MM.1S (cell line): ENCODE measurements at places on chromosomes 7 and 10.

DNA sequence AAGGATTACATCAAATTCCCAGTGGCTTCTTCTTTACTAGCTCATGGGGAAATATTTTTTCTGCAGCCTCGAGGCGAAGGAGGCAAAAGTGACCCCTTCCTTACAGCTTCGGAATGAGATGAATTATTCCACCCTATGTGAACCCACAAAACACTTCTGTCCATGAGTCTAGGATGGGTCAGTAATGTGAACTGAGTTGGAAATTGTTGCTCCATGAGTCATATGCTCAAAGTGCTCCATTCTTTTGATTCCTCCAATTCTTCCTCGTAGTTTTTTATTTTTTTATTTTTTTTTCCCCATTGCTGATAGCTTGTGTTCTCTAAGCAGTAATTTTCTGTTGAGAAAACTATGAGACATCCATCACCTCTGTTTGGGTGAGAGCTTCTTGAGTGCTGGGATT lies 31.7 kb upstream of the FAM204A start:
- H3K27ac ChIP-seq = no peak overlapping the region
- no peak for DNase-seq
- H3K36me3 ChIP-seq = no peaks in the 10 kb centered on the region
- H3K27me3 ChIP-seq = no peaks in the 10 kb centered on the region
- no peak overlapping the region for H3K4me3 ChIP-seq
- H3K4me1 ChIP-seq = no peaks in the 10 kb centered on the region

DNA sequence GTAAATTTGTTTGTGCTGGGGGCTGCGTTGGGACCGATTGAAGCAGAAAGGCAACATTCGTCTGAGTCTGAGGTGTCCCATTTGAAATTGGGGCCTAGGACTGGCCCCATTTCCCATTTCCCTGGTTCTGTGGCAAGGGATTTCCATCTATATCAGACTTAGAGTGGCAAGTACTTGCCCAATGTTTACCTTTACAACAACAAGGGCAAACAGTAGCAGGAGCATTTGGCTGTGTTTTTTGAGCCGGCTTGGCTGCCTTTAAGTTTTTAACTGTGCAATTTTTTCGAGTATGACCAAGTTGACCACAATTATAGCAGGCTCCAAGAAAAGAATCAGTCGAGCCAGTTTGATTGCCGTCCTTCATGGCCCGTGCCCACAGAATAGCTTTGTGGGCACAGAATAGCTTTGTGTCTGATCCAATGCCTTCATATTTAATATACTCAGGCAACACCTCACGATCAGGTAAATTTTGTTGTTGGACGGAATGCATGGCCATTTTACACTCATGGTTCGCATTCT lies 4.7 kb upstream of the CYP17A1 start:
- no peak overlapping the region for H3K27ac ChIP-seq
- H3K4me3 ChIP-seq = no peak overlapping the region
- no peaks in the 10 kb centered on the region for H3K4me1 ChIP-seq
- DNase-seq = no peak
- no peaks in the 10 kb centered on the region for H3K36me3 ChIP-seq

DNA sequence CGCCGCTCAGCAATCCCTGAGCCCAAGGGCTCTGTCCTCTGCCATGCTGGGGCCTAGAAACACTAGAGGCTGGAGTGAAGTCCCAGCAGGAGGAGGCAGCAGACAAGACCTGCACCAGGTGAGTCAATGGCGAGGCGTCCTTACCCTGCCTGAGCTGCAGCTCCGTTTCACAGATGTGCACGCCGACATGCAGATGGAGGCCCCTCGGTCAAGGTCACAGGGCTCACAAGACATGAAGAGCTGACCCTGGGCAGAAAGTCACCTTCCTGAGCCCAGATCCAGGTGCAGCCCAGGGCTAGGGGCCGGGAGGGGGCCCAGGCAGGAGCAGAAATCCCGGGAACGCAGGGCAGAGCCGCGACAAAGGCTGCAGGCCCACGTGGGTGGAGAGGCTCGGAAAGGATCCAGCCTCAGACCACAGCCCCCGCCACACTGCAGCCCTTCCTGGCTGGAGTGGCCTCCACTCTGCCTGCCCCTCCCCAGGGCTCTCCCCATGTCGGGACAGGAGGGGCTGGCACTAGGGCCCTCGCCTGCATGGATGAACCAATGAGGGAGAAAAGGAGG lies 23.8 kb downstream of the PDGFA start:
- no peaks in the 10 kb centered on the region for H3K27me3 ChIP-seq
- H3K4me1 ChIP-seq = no peaks in the 10 kb centered on the region
- no peak overlapping the region for H3K27ac ChIP-seq
- H3K36me3 ChIP-seq = no peaks in the 10 kb centered on the region

DNA sequence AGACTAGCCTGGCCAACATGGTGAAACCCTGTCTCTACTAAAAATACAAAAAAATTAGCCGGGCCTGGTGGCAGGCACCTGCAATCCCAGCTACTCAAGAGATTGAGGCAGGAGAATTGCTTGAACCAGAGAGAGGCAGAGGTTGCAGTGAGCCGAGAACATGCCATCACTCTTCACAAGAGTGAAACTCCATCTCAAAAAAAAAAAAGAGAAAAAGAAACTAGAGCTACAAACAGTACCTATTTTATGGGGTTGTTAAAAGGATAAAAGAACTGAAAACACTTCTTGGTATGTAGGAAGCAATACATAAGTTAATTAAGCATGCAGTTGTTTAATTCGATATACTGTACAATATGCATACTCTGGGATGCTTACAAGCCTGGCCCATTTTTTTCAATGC lies 216.9 kb downstream of the SORCS1 start:
- no peak for DNase-seq
- H3K4me3 ChIP-seq = no peak overlapping the region
- H3K27me3 ChIP-seq = no peaks in the 10 kb centered on the region
- no peaks in the 10 kb centered on the region for H3K36me3 ChIP-seq
- no peak overlapping the region for H3K27ac ChIP-seq
- no peaks in the 10 kb centered on the region for H3K4me1 ChIP-seq

GRCh38 chr7:122556219-122556618 lies 142.7 kb downstream of the RNF133 start:
- H3K36me3 ChIP-seq = no peaks in the 10 kb centered on the region
- H3K27ac ChIP-seq = no peak overlapping the region
- H3K4me1 ChIP-seq = no peaks in the 10 kb centered on the region
- no peak overlapping the region for H3K4me3 ChIP-seq
- H3K27me3 ChIP-seq = no peaks in the 10 kb centered on the region
- no peak for DNase-seq

DNA sequence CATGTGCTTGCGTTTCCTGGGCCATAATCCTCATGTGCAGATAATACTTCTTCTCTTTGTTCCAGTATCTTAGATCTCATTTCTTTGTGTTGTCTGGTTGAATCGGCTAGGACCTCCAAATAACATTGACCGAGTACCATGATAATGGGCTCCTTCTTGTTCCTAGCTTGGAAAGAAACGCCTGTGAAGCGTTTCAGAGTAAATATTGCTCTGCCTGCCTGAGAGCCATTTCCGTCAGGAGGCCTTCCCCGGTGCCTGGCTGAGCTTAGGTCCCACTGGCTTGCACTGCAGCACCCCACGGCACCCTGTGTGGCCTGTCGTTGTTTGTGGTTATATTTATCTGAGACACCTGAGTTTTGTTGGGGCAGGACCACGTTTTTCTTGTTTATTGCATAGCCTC lies 17.7 kb downstream of the FOXK1 start:
- DNase-seq = no peak
- H3K27me3 ChIP-seq = no peaks in the 10 kb centered on the region
- H3K4me3 ChIP-seq = no peak overlapping the region
- no peaks in the 10 kb centered on the region for H3K4me1 ChIP-seq
- H3K36me3 ChIP-seq = no peaks in the 10 kb centered on the region

GRCh38 chr7:23468526-23469149 lies 1.7 kb downstream of the IGF2BP3 start:
- no peak overlapping the region for H3K27ac ChIP-seq
- peak overlapping the region; percentile 55 for H3K4me3 ChIP-seq
- peaks cover 6% of the 10 kb centered on the region; the same call in 1 of the 2 replicates for H3K4me1 ChIP-seq
- no peak for DNase-seq

GRCh38 chr10:114957673-114958072 lies 19.7 kb downstream of the TRUB1 start:
- H3K4me3 ChIP-seq = no peak overlapping the region
- H3K36me3 ChIP-seq = no peaks in the 10 kb centered on the region
- H3K27ac ChIP-seq = no peak overlapping the region
- DNase-seq = no peak
- peaks cover 12% of the 10 kb centered on the region for H3K4me1 ChIP-seq

GRCh38 chr7:108248418-108248817 lies 118.3 kb upstream of the LAMB4 start:
- H3K4me1 ChIP-seq = peaks cover 10% of the 10 kb centered on the region; the same call in 1 of the 2 replicates
- no peak for DNase-seq
- no peak overlapping the region for H3K27ac ChIP-seq
- no peaks in the 10 kb centered on the region for H3K36me3 ChIP-seq

DNA sequence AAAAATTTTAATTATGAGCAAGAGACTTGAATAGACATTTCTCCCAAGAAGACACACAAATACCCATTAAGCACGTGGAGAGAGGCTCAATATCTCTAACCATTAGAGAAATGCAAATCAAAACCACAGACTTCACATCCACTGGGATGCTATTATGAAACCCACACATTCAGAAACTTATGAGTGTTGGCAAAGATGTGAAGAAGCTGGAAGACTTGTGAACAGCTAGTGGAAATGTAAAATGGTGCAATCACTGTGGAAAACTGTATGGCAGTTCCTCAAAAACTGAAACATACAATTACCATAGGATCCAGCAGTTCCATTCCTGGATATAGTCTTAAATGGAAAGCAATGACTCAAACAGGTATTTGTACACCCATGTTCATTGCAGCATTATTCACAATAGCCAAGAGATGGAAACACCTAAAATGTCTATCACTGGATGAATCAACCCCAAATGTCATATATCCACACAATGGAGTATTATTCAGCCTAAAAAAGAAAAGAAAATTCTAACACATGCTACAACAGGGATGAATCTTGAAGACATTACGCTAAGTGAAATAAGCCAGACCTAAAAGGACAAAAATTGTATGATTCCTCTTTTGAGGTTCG lies 53.5 kb upstream of the FRMD4A start:
- no peaks in the 10 kb centered on the region for H3K36me3 ChIP-seq
- peak overlapping the region; percentile 26; the same call in 1 of the 2 replicates for H3K27ac ChIP-seq
- no peak for DNase-seq
- H3K27me3 ChIP-seq = no peaks in the 10 kb centered on the region
- peaks cover 46% of the 10 kb centered on the region for H3K4me1 ChIP-seq
- H3K4me3 ChIP-seq = no peak overlapping the region

- H3K36me3 ChIP-seq = no peaks in the 10 kb centered on the region
- no peak overlapping the region for H3K27ac ChIP-seq
- H3K4me3 ChIP-seq = no peak overlapping the region
- H3K4me1 ChIP-seq = no peaks in the 10 kb centered on the region
- H3K27me3 ChIP-seq = no peaks in the 10 kb centered on the region; the same call in 1 of the 2 replicates
Measured at GRCh38 chr10:125687507-125688185, 4.7 kb upstream of the TEX36 start.

DNA sequence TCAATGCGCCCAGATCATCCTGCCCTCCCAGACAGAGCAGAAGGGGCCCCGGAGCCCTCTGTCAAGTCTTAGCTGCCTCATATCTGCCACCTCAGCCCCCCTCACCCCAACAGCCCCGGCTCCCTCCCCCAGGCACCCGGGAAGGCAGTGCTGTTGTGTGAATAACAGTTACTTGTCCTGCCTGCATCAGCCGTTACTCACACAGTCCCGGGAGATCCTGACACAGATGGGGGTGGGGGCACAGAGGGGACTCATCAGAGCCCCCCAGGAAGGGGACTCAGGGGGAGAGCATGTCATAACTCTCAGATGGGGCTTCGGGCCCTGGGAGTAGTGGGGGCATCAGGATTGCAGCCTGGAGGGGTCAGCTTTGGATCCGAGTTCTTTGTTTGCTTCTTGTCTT lies 12.4 kb upstream of the SERPINE1 start:
- H3K27ac ChIP-seq = no peak overlapping the region
- no peak overlapping the region for H3K4me3 ChIP-seq
- DNase-seq = no peak
- H3K36me3 ChIP-seq = no peaks in the 10 kb centered on the region
- H3K27me3 ChIP-seq = peaks cover 79% of the 10 kb centered on the region

- no peaks in the 10 kb centered on the region for H3K27me3 ChIP-seq
- H3K36me3 ChIP-seq = no peaks in the 10 kb centered on the region
- DNase-seq = no peak
- H3K27ac ChIP-seq = no peak overlapping the region
- H3K4me1 ChIP-seq = no peaks in the 10 kb centered on the region
Measured at GRCh38 chr10:102581981-102582580, 62.2 kb upstream of the TRIM8 start.

DNA sequence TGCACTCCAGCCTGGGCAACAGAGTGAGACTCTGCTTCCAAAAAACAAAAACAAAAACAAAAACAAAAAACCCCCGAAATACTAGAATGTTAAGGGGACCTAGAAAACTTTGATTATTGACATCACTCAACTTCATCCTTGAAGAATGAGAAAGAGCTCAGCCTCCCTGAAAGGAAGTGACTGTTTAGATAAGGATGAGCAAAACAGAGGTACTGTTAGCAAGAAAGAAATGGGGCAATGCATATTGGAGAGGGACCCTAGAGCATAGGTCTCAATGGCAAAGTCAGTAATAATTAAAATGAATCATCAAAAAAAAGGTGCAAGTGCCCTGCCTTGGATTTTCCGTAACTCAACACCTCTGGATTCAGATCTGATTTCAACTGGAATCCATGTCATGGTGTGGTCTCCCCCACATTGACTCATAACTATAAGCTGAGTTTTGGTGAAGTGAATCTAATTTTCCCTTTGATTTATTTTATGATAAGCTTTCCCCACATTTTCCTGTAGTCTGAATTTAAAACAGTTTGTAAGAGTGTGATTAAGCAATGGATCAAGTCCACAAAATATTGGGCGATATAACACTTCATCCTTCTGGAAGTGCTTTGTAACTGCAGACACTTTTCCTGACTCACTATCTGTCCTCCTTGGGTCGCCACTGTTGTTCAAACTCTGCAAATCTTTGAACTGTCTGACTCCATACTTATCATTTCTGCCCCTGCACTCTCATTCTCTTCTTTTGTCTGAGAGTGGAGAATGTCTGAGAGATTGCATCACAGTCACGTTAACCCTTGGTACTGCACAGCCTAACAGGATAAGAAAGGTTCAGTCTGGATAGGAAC lies 224.8 kb upstream of the LYZL1 start:
- H3K4me1 ChIP-seq = no peaks in the 10 kb centered on the region
- no peaks in the 10 kb centered on the region for H3K27me3 ChIP-seq
- no peak overlapping the region for H3K4me3 ChIP-seq
- H3K27ac ChIP-seq = no peak overlapping the region

- DNase-seq = no peak
- no peaks in the 10 kb centered on the region; the same call in 1 of the 2 replicates for H3K4me1 ChIP-seq
- no peaks in the 10 kb centered on the region for H3K36me3 ChIP-seq
Measured at GRCh38 chr10:93390306-93391090, 91.6 kb downstream of the MYOF start.

GRCh38 chr7:89554209-89554608 lies 600.1 kb upstream of the STEAP1 start:
- H3K4me1 ChIP-seq = no peaks in the 10 kb centered on the region
- H3K27me3 ChIP-seq = no peaks in the 10 kb centered on the region
- no peak for DNase-seq

GRCh38 chr7:133353775-133354174 lies 100.9 kb downstream of the EXOC4 start:
- H3K4me3 ChIP-seq = no peak overlapping the region
- peaks cover 3% of the 10 kb centered on the region; the same call in 1 of the 2 replicates for H3K36me3 ChIP-seq
- no peak for DNase-seq
- H3K4me1 ChIP-seq = peaks cover 1% of the 10 kb centered on the region; the same call in 1 of the 2 replicates
- H3K27me3 ChIP-seq = no peaks in the 10 kb centered on the region

- no peak overlapping the region for H3K4me3 ChIP-seq
- no peaks in the 10 kb centered on the region for H3K4me1 ChIP-seq
- H3K36me3 ChIP-seq = no peaks in the 10 kb centered on the region
Measured at GRCh38 chr7:146479040-146479439, 362.4 kb downstream of the CNTNAP2 start.

- H3K27ac ChIP-seq = no peak overlapping the region
- no peak overlapping the region for H3K4me3 ChIP-seq
- no peaks in the 10 kb centered on the region for H3K36me3 ChIP-seq
- no peak for DNase-seq
- H3K4me1 ChIP-seq = no peaks in the 10 kb centered on the region
Measured at GRCh38 chr7:120190566-120190965, 82.4 kb upstream of the KCND2 start.
